IPS-NIHi11 (cell line): ENCODE measurements at places on chromosomes 4 and X.

- no peak for DNase-seq
These were observed 207.4 kb downstream of the TMA16 start for GRCh38 chr4:163701916-163702315.

DNA sequence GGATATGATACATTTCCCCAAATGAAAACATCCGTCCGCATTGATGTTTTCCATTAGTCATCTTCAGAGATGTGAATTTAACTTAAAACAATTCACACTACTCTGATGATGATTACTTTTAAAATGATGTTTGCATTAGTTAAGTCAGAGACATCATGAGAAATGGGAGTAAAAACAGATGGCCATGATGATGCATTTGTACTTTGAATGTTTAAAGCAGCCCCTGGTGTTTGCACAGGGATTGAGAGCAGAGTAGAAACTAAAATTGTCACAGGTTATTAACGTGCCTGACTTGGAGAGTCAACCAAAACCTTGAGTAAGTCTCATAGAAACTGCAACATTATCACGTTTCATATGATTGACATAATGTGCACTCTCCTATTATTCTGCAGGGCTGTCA lies 117.2 kb downstream of the CFAP299 start:
- no peak for DNase-seq

DNA sequence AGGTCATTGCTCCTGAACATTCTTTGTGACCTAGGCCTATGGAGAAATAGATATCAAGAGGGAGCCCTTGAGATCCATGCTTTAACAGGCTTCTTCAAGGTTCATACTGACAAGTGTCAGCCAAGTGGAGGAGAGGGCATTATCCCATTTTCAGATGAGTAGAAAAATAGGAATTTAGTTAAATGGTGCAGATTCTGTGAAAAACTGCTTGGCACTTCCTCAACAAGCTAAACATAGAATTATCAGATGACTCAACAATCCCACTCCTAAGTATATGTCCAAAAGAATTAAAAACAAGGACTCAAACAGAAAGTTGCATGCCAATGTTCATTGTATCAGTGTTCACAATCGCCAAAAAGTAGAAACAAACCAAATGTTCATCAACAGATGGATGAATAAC lies 43.8 kb upstream of the KCNIP4 start:
- no peak for DNase-seq

GRCh38 chr4:38154681-38155588 lies 194.7 kb downstream of the PTTG2 start:
- DNase-seq, result no peak

- no peak for DNase-seq
These were observed 6.0 kb downstream of the RASGEF1B start for GRCh38 chr4:81465406-81466340.

- DNase-seq, result no peak
These were observed 317.6 kb upstream of the GNPDA2 start for GRCh38 chr4:45043911-45044310.

- DNase-seq, result no peak
These were observed 1393.3 kb downstream of the ARAP2 start for GRCh38 chr4:34850968-34851367.

GRCh38 chrX:70826715-70827114 lies 81.8 kb downstream of the TEX11 start:
- DNase-seq, result no peak

GRCh38 chr4:74291471-74291870 lies 16.8 kb upstream of the EPGN start:
- DNase-seq, result no peak

GRCh38 chr4:95869961-95870500 lies 30.1 kb downstream of the PDHA2 start:
- DNase-seq, result peak; percentile 21

DNA sequence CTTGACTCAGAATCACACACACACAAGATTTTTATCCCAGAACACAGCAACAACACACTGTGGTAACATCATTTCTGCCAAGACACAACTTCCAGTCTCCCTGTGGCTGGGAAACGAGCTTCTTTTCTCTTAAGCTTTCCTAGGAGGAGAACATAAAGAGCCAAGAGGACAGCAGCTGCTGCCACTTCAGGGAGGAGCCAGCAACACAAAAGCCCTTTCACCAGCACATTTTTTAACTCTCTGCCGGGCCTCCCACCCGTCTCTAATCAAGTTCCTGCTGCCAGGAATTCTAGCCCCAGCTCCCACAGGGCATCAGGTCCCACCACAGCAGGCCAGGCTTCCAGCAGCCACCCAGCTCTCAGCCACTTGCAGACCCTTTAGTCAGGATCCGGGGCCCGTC lies 22.4 kb downstream of the FAT1 start:
- peak; percentile 82 for DNase-seq

DNA sequence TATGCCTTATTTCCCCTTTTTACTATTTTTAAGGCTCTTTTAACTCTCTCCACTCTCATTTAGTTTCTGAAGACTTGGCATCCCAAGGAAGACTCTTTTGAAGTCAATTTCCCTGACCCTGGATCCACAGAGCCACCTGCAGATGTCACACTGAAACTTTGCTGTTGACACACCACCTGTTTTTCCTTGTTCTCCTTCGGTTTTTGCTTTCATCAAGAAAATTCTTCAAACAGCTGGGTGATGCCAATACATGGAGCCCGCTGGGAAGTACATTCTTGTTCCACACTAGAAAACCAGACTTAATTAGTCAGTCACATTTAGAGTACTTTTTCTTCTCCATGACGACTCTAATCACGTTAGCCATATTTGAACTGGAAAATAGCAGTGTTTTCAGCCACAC lies 293.9 kb downstream of the PDGFC start:
- no peak for DNase-seq

DNA sequence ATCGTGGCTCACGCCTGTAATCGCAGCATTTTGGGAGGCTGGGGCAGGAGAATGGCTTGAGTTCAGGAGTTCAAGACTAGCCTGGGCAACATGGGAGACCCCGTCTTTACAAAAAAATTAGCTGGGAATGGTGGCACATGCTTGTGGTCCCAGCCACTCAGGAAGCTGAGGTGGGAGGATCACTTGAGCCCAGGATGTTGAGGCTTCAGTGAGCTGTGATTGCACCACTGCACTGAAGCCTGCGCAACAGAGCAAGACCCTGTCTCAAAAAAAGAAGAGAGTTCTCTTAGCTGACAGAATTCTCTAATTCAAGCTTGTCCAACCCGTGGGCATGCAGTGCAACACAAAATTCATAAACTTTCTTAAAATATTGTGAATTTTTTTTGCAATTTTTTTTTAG lies 95.6 kb upstream of the CBR4 start:
- DNase-seq, result no peak

GRCh38 chrX:39905538-39905891 lies 192.2 kb downstream of the BCOR start:
- no peak for DNase-seq

- DNase-seq, result no peak
These were observed 236.0 kb downstream of the ANK2 start for GRCh38 chr4:113285501-113285900.

DNA sequence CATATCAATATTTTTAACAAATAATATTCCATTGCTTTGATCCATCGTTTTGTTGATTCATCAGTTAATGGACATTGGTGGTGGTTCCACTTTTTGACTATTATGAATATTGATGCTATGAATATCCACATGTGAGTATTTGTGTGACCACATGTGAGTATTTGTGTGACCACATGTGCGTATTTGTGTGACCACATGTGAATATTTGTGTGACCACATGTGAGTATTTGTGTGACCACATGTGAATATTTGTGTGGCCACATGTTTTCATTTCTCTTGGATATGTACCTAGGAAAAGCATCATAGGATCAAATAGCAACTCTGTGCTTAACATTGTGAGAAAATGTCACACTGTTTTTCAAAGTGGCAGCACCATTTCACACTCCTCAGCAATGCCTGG lies 433.6 kb upstream of the FRG1 start:
- no peak for DNase-seq

DNA sequence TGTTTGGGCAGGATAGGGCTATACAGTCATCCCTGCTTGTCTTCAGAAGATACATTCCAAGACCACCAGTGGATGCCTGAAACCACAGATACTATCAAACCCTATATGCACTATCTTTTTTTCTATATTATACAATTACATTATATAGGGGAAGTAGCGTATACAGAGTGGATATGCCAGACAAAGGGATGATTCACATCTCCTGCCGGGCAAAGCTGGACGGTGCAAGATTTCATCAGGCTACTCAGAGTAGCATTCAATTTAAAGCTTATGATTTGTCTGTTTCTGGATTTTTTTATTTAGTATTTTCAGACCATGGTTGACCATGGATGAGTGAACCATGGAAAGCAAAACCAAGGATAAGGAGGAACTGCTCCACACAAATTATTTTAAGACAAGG lies 7.0 kb upstream of the AMTN start:
- no peak for DNase-seq

GRCh38 chr4:9765091-9765490 lies 16.3 kb upstream of the DRD5 start:
- peak; percentile 56 for DNase-seq
